Fibroblast of skin of back (primary cell): ENCODE measurements at places on chromosomes 12 and 14.

DNA sequence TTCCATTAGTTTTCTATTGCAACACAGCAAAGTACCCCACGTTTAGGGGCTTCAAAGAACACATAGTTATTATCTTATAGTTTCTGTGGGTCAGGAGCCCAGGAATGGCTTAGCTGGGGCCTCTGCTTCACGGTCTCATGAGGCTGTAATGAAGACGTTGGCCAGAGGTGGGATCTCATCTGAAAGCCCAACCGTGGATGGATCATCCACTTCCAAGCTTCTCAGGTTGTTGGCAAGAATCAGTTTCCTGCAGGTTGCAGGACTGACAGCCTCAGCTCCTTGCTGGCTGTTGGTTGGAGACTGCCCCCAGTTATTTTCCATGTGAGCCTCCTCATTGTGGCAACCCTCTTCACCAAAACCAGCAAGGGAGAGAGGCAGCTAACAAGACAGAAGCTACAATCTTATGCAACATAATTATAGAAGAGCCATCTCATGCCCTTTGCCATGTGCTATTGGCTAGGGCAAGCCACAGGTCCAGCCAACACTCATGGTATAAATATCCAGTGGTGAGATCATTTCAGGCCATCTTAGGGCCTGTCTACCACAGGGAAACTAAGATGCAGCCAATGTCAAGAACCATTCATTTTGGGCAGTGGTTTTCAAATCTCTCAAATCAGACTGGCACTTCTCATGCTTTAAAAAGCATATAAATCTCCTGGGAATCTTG is 452.4 kb downstream of the MED13L start:
- no peak for DNase-seq

GRCh38 chr12:124433147-124433874 is 134.1 kb downstream of the NCOR2 start:
- DNase-seq = no peak

DNA sequence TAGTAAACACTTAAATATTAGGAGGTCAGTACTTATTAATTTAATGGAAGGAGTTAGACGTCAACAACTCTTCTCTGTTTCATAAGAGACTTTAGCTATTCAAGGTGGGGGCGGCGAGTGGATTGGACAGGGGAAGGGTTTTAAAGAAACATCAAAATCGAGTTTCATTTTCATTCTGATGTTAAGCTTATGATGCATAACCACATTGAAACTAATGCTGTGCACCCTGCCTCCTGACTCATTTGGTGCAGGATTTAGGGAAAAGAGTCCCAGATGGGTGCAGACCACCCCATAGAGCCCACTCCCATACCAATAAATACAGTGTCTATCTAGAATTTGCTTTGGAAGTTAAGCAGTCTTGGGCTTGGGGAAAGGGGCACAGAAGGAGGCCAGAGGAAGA is 7.4 kb downstream of the ZBTB39 start:
- no peak for DNase-seq

GRCh38 chr14:79856381-79856780 is 354.9 kb downstream of the DIO2 start:
- peak; percentile 80 for DNase-seq

- DNase-seq = peak; percentile 85
These were observed at the start of gene TMEM106C for GRCh38 chr12:47963340-47964040. Gene TMEM106C, plus strand, starts transcription at chr12:47963596. Its CDS starts 641 bp downstream, at chr12:47964237.

GRCh38 chr12:89081719-89082369 is 270.5 kb downstream of the DUSP6 start:
- DNase-seq = no peak

GRCh38 chr12:62805517-62805916 is 129.4 kb downstream of the PPM1H start:
- no peak for DNase-seq

- no peak for DNase-seq
These were observed 27.3 kb downstream of the SPTLC2 start for GRCh38 chr14:77589099-77589498.

DNA sequence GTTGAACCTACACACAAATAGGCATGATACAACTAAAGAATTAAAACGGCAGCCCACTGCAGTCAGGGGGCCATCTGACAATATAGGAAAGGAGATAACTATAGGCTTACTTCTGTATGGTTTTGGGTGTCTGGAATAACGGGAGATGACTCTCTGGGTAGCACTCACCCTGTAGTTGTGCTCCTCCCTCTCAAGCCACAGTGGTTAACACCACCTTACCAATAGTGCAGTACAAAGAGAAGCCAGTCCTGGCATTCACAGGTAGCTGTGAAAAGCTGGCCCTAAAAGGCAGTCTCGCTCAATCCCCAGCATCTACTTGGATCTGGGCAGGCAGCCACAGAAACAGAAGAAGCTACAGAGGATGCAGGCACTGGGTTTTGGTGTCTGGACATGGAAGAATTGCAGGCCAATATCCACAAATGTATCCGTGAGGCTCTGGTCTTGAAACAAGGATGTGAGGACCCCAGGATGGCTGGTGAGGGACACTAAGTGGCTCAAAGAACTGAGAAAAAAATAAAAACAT is 93.0 kb downstream of the DPF3 start:
- DNase-seq = no peak

- DNase-seq = no peak
These were observed 52.0 kb upstream of the CPM start for GRCh38 chr12:68984796-68985573.

DNA sequence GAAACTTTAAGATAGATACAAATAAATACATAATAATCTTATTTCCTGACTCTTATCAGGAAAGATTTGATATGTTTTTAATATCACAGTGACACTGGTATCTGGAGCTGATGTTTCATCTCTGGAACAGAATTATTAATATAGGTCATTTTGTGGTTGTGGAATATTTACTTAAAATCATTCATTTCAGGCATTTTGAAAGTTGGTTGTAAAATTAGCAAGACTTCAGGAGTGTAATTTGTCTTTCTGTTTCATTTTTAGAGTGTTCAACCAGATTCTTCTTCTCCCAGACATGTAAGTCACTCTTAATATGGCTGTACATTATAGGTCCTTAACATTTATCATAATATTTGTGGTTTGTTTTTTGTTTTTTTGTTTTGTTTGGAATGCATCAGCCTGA is 115.7 kb downstream of the PCNX1 start:
- DNase-seq = no peak

GRCh38 chr14:90560991-90561390 is 164.2 kb downstream of the CALM1 start:
- no peak for DNase-seq

GRCh38 chr14:88043529-88044443 is 38.9 kb downstream of the GPR65 start:
- no peak for DNase-seq

GRCh38 chr14:93895023-93895604 is 32.0 kb upstream of the FAM181A start:
- DNase-seq = no peak

GRCh38 chr12:51023625-51024382 is 2.4 kb downstream of the SLC11A2 start:
- no peak for DNase-seq

GRCh38 chr14:44108601-44109000 is 398.5 kb downstream of the FSCB start:
- no peak for DNase-seq

DNA sequence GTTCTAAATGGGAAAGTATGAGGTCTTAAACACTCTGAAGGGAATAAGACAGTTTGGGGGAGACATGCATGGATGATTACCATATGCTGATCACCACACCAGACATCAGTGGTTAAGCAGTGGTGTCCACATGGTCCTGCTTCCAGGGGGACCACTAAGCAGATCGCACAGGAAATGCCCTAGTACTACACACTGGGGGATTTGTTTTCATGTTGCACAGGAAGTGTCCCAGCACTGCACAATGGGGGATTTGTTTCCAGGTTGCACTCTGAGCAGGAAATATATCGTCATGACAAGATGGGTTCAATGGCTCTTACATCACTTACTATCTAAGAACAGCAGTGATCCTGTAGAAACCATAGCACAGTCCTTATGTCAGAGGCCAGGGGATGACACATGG is 245.5 kb downstream of the BCL11B start:
- DNase-seq = peak; percentile 20

DNA sequence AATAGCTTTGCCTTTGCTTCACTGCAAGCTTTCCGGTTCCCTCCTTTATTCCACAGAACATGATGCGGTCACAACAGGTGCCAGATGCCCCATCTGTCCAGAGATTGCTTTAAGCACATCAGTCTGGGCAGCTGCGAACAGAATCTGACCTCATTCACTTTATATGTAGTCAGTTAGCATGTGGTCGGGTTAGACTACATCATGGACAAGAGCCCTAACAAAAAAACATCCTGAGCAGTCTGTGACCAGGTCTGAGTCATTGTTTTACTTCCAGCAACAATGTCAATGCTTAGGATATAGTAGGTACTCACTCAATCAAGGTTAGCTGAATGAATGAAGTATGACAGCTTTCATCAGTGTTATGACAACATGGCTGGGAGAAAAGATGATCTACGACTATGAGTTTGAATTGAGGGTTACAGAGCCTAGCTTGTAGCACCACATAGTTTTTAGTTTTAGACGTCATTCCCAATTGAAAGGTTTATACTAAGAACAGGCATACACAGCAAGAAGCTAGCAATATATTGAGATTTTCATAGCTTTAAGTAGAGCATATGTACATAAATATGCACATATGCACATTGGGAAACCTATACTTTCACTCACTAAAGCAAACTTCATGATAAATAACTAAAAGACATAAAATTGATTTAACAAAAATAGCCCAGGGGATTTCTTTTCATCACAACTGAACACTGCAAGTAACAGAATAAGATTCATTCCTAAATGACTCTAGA is 64.2 kb upstream of the TMCC3 start:
- peak; percentile 33 for DNase-seq

DNA sequence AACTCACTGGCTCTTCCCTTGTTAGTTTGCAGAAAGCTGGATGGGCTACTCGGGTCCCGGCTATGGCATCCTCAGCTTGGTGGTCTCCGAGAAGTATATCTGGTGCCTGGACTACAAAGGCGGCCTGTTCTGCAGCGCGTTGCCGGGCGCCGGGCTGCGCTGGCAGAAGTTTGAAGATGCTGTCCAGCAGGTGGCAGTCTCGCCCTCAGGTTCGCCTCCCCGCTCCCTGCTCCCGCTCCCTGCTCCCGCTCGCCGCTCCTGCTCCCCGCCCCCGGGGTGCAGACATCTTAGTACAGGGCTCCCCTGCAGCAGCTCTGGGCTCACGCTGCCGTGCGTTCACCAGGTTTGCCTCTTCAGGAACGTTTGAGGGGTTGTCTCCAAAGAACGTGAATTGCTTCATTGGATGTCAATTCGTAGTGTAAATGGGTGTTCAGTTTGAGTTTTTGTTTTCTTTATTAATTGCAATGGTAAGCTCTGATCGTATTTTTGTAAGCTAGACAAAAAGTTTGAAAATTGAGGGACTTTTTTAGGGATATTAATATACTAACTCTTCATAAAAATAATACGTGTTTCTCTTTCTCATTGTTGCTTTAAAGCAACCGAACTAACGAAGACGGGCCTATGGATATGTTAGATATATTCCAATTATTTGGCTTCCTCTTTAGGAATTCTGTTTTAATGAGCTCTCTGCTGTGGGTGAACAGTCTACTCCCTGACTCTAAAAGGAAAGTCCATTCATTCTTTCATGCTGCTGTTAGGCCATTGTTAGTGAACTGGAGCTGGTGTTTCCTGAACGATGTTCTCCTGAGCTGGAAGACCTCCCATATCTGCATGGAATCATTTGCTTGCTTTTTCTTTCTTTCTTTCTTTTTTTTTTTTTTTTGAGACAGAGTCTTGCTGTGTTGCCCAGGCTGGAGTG is 71.3 kb downstream of the ANKRD9 start:
- peak; percentile 79 for DNase-seq

DNA sequence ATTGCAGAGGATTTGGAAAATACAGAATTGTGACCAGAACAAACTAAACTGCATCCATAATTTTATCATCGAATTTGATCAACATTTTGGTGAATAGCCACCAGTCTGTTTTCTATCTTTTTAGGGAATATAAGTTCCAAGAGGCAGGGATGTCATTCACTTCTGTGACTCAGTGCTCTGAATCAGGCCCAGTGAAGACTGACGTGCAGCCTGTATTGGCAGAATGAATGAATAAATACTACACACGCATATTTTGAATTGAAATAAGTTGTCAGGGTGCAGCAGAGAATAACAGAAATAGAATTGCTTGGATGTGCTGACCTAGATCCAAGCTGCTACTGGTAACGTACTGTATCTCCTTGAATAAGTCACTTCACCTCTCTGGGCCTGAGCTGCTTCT is 1.3 kb upstream of the EMP1 start:
- DNase-seq = peak; percentile 61

- peak; percentile 80 for DNase-seq
These were observed 305.6 kb downstream of the RAD51B start for GRCh38 chr14:68124979-68125731.

DNA sequence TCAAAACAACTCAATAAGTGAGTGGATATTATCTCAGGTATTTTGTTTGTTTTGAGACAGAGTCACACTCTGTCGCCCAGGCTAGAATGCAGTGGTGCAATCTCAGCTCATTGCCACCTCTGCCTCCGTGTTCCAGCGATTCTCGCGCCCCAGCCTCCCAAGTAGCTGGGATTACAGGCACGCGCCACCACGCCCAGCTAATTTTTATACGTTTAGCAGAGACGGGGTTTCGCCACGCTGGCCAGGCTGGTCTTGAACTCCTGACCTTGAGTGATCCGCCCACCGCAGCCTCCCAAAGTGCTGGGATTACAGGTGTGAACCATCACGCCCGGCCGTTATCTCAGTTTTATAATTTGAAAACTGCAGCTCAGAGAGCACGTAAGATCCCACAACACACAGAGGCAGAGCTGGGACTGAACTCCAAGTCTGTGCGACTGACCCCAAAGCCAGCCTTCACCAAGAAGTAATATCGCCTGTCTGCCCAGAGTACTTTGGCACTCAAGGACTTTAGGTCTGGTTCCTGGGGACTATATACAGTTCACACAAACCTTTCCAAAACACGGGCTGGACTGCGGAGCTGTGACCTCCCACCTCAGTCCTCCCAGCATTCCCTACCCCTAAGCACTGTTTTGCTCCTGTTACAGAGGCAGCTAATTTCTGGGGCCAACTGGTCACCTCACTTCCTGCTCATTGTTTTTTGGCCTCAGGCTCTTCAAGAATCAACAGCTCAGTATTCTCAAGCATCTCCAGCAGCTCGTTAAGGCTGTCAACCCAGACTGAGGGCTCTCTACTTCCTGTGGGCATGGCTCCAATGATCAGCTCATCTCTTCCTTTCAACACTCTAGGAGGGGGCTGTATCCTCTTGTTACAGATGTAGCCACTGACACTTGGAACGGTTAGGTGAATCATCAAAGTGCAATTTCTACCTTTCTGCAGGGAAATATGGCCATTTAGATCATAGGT is 22.5 kb downstream of the TESC start:
- DNase-seq = no peak

DNA sequence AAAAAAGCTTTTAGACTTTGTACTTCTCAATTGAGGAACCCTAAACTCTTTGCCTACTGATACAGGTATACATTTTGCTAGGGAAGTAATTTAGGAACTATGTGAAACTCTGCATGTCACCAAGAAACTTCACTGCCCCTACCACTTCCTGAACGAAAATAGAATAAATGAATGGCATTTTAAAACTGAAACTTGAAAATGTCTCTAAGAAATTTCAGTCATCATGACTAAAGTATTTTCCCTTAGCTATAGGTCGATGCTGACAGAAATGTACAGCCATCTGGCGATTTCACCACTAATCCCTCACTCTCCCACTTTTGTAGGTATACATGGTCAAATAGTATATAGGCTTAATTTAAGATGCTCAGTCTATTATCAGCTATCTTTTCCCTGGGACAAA is 194.9 kb upstream of the SYT10 start:
- DNase-seq = no peak

- DNase-seq = no peak
These were observed 15.5 kb downstream of the SLC25A29 start for GRCh38 chr14:100290607-100291304.
